Activated effector memory CD4-positive, alpha-beta T cell treated with anti-CD3 and anti-CD28 coated beads, Interleukin-2, amount 50 U/mL, for 16 hours (primary cell): ENCODE measurements at places on chromosomes 6 and 20.

- DNase-seq: no peak
Observed at GRCh38 chr6:29694637-29695036, 13.7 kb upstream of the ZFP57 start.

DNA sequence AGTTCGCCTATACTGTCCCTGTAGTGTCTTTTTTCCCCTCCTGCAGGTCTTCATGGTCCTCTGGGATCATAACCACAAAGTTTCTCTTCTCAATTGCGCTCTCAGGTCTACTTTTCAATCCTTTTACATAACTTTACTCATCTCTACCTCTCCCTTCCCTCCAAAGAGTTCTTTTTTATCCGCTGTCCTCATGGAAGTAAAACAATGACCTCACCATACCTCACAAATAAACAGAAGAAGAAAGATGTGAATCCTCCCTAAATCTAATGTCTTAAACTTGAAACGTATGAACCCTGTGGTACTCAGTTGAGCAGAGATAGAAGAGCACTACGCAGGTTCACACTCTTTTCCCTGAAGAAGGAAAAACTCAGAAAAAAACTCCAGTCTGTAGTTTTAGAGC lies 12.1 kb upstream of the HLA-DQA1 start:
- DNase-seq: no peak

GRCh38 chr6:57207141-57207540 lies 15.0 kb downstream of the RAB23 start:
- DNase-seq: no peak

DNA sequence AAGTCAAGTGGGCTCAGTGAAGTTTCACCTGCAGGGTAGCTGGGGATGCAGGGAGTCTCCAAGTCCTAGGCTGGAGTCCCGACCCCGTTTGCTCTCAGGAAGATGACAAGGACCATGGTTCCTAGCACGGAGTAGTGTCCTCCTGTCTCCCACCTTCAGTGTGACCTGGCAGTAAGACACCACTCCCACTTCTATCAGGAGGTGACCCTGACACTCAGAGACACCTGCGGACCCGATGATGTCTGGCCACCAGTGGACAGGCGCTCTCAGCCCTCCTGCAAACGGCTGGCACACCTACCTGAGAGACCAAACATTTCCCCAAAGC lies 1.1 kb downstream of the SOD2 start:
- no peak for DNase-seq

DNA sequence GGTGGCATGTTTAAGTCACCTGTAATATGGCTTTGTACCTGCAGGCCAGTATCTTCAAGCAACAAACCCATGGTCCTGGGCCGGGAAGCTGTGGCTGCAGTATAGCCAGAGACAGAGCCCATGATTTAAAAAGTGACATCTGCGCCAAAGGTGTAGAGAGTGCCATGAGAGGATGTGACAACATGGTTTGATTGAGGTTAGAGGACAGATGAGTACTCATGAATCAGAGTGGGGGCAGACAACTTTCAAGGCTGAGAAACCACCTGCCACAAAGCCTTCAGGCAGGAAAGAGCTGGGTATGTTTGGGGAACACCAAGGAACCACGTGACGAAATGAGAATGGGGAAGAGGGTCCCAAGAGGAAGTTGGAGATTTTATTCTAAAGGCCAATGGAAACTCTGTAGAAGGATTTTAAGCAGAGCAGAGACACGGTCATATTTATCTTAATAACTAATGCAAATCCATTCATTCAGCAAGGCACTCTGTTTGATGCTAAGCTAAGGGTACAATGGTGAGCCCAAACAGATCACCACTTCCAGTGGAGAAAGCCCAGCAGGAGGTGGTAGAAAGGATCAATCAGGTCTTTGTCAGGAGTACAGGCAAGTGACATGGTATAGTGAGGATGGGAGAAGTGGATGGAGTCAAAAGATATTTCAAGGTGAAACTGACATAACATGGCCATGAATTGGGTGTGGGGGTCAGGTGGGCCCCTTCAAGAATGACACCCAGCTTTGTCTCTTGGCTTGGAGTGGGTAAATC lies 3.4 kb upstream of the MICAL1 start:
- DNase-seq: peak; percentile 74

- no peak for DNase-seq
Observed at GRCh38 chr6:150143516-150144293, 861 bp downstream of the PPP1R14C start.

DNA sequence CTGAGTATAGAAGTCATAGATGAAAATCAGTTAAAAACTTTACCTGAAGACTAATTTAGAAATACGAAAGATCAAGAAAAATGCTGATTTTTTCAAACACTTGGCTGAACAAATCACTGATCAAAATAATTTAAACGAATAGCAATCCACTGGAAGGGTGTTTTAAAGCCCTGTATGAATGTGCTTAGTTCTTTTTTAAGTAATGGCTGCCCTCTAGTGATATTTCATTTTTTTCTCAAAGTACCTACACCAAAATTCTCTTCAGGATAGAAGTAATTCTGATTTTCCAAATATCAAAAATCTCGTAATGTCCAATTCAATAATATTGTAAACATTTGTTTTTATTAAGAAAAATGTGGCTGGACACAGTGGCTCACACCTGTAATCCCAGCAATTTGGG lies 32.5 kb downstream of the AKAP7 start:
- no peak for DNase-seq

DNA sequence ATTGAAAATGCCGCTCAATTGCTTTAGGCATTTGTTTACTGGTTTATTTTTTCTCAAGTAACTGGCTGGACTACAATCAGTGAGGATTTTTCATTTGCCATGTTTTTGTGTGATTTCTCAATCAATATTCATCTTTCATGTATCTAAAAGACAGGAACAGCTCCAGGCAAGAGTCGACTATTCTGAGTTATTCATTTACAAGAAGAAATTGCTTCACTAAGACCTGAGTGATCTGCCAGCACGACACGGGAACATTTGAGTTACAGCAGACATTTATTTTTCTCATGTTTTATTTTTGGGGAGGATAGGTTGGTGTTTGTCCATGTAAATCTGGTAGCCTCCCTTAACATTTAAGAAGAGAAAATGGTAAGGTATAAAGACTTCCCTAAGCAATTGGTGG lies 124.1 kb downstream of the CBLN4 start:
- no peak for DNase-seq
